ENCODE measurements at places on chromosomes 3 and 15.

DNA sequence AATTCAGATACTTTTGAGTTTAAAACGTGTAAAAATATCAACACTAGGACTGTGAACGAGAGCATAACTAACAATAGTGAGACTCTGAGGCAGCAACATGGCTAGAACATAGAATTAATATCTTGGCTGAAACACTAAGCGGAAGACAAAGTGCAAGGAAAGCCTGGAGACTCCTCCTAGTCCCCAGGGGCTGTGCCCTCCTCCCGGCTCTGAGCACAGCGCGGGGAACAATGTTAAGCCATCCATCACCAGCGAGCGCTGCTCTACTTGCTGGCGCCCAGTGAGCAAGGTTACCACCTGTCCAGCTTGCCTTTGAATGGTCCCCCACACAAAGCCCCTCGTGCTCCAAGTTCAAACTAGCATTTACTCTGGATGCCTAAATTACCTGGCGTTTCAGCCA lies 436.9 kb downstream of the FOXP1 start:
- no peak for DNase-seq

- DNase-seq: no peak
Observed at GRCh38 chr15:72796515-72797337, 13.2 kb upstream of the ADPGK start.

- no peak for DNase-seq
Observed at GRCh38 chr15:98002866-98003265, 42.4 kb downstream of the ARRDC4 start.

DNA sequence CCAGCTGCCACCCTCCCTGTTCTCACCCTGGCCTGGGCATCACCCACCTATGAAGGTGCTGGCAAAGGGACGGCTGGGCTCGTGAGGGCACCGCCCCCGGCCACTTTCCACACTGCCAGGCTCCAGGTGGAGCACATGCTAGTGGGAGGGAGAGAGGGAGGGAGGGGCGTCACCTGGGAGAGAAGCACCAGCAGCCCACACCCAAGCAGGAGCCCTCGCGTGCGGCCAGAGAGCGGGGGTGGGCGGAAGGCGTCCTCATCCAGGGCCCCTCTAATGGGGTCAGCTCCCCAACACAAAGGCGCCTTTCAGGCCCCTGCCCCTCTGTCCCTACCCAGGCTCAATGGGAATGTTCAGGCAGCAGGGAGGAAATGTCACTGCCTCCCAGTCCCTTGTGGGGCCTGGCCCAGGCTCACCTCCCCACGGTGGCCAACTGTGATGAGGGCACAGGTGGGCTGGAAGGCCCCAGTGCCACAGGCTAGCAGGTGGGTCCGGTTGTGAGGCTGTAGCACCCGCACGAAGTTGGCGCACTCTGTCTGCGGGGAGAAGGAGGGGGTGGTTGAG lies 3.1 kb downstream of the SEMA3G start:
- DNase-seq: no peak

DNA sequence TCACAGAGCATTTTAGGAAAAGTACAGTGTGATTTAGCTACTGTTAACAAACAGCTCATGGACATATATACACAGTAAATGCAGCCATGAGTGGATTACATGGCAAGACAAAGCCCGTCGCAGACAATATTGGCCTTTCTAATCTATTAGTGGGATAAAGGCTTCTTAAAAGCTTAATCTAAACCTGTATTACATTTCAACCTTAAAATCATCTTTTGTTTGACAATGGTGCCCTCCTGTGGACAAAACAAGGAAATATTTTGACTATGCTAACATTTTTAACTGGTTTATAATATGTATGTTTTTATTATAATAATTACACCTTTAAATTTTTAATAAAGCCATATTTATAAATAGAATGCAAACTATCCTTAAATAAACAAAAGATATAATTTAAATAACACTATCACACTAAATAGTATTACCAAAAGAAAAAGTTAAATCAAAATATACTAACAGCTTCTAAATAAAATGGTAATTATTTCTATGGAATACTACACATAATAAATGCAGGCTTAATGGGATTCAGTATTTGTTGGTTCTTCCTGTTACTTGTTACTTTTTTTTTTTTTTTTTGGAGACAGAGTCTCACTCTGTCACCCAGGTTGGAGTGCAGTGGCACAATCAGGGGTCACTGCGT lies 38.6 kb downstream of the TAFA4 start:
- DNase-seq: no peak

DNA sequence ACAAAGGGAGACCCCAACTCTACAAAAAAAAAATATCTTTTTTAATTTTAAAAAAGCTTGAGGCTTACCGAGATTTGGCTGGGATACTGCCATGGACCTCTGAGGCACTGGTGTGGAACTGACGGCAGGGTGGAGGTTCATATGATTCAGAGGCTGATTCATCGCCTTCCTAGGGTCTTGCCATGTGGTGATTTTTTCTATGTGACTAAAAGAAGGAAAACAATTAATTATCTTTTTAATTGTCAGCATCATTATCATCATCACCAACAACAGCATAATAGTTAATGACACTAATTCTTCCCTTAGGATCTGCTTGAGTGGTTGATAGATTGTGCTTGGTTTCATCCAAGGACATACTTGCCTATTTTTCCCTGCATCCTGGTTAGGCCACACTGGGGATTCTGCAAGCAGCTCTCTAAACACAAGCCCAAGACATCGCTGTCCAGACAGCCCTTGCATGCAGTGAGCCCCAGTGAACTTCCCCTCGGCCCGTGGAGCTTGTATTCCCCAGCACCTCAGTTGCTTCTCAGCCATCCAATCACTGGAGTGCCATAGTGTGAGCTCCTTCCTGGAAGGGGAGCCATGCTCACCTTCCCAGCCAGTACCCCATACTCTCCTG lies 84.9 kb downstream of the WWTR1 start:
- no peak for DNase-seq

- DNase-seq: no peak
Observed at GRCh38 chr15:78402061-78402610, 35.9 kb upstream of the IREB2 start.

Measured in liver (tissue), 10 donors.